ENCODE measurements at places on chromosomes 2 and 18.

- DNase-seq, result no peak
Observed at GRCh38 chr2:109712746-109713145, 81.4 kb upstream of the RGPD5 start.

- DNase-seq, result no peak
Observed at GRCh38 chr18:11162889-11163288, 13.5 kb upstream of the PIEZO2 start.

GRCh38 chr2:63432373-63432772, 155.9 kb downstream of the WDPCP start:
- DNase-seq, result peak; percentile 5

- DNase-seq, result no peak
Observed at GRCh38 chr2:109619032-109619615, 5.0 kb downstream of the SOWAHC start.

GRCh38 chr2:225660262-225661131, 261.0 kb downstream of the NYAP2 start:
- peak; percentile 71 for DNase-seq

- DNase-seq, result no peak
Observed at GRCh38 chr2:33277002-33277426, 199.4 kb upstream of the RASGRP3 start.

DNA sequence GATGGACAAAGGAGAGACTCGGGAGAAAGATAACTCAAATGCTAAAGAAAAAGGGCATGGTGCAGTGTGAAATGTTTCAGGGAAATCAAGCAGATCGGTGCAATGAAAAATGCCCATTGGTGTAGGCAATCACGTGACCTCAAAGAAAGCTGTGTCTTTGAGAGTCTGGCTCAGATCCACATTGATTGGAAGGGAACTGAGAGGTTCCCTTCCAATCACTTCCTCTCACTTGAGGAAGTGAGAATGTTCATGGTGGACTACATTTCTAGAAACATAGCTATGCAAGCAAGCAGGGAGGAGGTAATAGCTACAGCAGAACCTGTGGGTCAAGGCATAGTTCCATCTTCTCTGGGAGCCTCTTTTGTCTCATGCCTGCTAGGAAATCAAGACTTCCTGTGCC, 187.4 kb downstream of the LPIN1 start:
- no peak for DNase-seq

DNA sequence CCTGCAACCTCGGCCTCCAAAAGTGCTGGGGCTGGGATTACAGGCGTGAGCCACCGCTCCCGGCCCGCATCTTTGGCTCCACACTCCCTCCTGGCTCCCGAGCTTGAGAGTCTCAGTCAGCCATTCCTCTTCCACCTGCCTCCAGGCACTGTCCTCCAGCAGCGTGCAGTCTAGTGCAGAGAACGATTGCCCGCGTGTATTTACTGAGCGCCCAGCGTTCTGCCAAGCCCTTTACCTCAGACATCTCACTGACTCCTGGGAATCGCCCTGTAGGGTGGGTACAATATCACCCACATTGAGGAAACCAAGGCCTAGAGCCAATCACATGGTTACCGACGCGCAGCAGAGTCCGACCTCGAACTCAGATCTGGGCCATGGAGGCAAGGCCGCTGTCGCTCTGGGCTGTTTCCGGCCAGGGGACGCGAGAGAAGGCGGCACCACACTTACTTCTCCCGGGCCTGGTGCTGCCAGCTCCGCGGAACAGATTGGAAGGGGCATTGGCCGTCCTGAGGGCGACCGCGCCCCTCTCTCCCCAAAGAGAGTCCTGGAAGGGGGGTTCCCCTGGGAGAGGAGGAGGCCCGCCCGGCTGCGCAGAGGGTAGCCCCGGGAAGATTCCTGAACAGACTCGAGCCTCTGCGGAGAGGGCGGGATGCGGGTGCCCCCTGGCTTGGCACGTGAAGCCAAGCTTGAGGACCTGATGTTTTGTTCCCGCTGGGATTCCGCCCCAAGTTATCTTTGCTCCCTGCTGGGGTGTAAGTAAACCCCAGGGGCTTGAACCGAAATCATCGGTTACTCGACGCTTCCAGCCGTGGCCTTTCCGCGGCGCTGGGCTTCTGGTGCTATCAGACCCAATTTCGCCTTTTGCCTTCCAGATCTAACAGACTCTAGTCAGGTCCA, 5.2 kb upstream of the DLX2 start:
- DNase-seq, result no peak

DNA sequence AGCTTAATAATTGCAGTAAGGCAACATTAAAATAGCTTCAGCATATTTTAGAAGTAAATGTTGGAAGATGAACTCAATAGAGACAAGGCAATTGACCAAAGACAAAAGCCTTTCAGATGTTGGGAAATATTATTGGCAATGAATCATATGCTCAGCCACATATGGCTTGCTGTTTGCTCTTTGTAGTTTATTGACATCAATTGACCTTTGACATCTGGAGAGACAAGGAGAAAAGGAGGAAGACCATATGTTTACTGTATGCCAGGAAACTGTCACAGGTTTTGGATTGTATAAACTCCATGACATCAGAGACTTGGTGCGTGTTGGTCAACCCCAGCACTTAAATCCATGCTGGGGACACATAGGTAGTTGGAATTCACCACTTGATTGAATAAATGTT, 60.6 kb upstream of the SLC16A14 start:
- no peak for DNase-seq

- no peak for DNase-seq
Observed at GRCh38 chr2:164739966-164740365, 101.7 kb downstream of the COBLL1 start.

GRCh38 chr2:165157160-165157559, 46.7 kb downstream of the SCN3A start:
- no peak for DNase-seq
